Activated T-cell treated with anti-CD3 and anti-CD28 coated beads, Interleukin-2, amount 50 U/mL, for 72 hours (primary cell): ENCODE measurements at places on chromosomes 6 and 20. TPM values are rescaled to one million over a fixed set of nuclear protein-coding genes. Genes with fewer than 3 reads are reported as not detected.

DNA sequence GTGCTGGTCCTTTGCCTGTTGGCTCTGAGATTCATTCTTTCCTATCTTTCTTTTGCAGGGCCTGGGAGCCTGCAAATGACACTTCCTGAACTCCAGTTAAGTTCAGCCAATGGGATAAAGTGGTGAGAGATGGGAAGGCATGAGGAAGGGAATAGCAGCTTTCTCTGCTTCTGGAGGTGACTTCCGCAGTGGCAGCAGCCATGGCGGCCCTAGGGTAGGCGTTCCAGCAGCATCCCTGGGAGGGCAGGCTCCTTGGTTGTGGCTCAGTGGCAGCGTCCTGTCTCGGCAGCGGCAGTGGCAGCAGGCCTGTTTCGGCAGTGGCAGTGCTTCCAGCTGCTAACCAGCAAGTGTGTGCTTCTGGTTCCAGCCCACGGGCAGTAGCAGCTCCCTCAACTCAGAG lies 7.3 kb upstream of the MDFI start:
- DNase-seq, result no peak
- no peak overlapping the region for H3K4me3 ChIP-seq
- peaks cover 25% of the 10 kb centered on the region for H3K27me3 ChIP-seq
- peaks cover 4% of the 10 kb centered on the region for H3K4me1 ChIP-seq

DNAAF9 gene
- 3.7 TPM for total RNA-seq

DNA sequence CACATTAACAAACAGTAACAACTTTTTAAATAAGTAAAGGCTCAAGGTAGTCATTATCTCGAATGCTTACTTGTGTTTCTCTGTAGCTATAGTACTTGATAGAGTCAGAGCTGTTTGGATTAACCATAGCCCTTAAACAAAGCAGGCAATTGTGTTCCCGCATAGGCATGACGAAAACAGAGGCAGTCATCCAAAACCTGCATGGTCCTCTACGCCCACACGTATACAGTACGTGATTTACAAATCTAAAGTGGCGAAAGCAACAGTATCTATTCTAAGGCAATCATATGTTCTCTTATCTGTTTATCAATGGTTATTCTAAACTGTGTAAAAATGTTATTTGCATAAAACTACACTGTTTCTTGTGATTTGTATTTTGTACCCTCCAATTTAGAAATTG lies 31.8 kb downstream of the HFE start:
- peaks cover 1% of the 10 kb centered on the region for H3K36me3 ChIP-seq
- H3K27me3 ChIP-seq, result no peaks in the 10 kb centered on the region
- no peak overlapping the region for H3K4me3 ChIP-seq
- peaks cover 38% of the 10 kb centered on the region for H3K4me1 ChIP-seq
- H3K27ac ChIP-seq, result no peak overlapping the region
- no peak for DNase-seq

CDKAL1 gene
- total RNA-seq, result 25.9 TPM

- no peak for DNase-seq
- peaks cover 8% of the 10 kb centered on the region for H3K4me1 ChIP-seq
- peaks cover 15% of the 10 kb centered on the region for H3K27me3 ChIP-seq
Measured at GRCh38 chr6:33029328-33030184, 20.2 kb upstream of the HLA-DOA start.

GRCh38 chr20:58787211-58788005 lies 63.3 kb downstream of the GNAS-AS1 start:
- no peaks in the 10 kb centered on the region for H3K4me1 ChIP-seq
- no peak overlapping the region for H3K27ac ChIP-seq
- no peak overlapping the region for H3K4me3 ChIP-seq
- no peaks in the 10 kb centered on the region for H3K36me3 ChIP-seq
- DNase-seq, result no peak

- no peak overlapping the region for H3K27ac ChIP-seq
- H3K4me3 ChIP-seq, result peak overlapping the region; percentile 76
- peaks cover 56% of the 10 kb centered on the region for H3K4me1 ChIP-seq
- no peak for DNase-seq
- H3K27me3 ChIP-seq, result peaks cover 16% of the 10 kb centered on the region
Measured at GRCh38 chr6:90297115-90297866, 648 bp upstream of the BACH2 start.

DNA sequence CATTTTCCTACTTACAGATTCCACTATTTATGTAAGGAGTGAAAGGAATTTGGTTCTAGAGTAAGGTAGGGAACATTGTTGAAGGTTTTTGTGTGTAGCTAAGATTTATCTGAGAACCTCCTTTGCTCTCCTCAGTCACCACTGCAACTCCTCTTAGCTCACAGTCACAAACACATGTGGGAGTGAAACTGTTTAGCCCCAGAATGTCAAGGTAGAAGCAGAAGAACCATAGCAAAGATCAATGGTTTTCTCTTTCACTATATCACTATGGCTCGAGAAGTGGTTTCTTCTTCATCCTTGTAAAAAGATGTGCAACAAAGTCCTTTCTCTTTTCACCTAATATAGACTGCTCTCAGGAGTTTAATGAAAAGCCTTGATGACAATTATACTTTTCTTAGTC lies 6.5 kb upstream of the DEFB112 start:
- no peak for DNase-seq

SLC22A16 gene
- total RNA-seq, result not detected

C4A gene
- total RNA-seq, result 7.6 TPM

DNA sequence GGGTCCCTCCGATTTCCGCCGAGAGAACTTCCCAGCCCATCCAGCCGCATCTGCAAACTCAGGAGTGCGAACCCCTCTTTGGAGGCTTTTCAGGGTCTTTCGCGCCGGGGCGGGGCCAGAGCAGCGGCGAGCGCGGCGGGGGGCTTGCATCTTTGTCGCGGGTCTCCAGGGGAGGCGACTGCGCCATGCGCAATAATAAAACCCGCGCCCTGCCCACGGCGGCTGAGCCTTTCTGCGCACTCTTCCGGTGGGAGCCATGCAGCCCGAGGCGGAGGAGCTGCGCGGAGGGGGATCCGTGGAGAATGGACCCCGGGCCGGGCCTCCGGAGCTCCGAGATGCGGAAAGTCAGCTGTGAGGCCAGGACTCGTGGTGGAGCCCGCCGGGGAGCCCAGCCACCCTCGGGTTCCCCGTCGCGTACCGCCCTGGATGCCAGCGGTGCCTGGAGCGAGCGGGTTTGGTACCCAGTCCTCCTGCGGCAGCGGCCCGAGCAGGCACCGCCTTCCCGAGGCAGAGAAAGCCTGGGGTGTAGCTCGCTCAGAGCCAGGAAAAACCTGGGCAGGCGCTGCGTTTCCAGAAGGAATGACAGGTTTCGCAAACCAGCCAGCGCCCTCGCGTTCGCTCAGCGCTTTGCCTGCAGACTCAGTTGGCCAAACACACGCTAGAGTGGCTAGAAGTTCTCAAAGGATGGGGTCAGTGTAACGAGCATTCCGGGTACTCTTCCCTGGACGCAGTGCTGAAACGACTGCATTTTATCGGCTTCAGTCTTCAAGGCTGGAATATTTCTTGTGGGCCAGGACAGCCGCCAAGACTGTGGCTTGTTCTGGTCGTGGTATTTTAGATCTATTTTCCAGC lies 1.2 kb downstream of the AKAP12 start:
- peaks cover 7% of the 10 kb centered on the region for H3K4me1 ChIP-seq
- peaks cover 77% of the 10 kb centered on the region for H3K27me3 ChIP-seq
- H3K27ac ChIP-seq, result no peak overlapping the region
- H3K4me3 ChIP-seq, result peak overlapping the region; percentile 78
- no peaks in the 10 kb centered on the region for H3K36me3 ChIP-seq
- DNase-seq, result peak; percentile 30

DNA sequence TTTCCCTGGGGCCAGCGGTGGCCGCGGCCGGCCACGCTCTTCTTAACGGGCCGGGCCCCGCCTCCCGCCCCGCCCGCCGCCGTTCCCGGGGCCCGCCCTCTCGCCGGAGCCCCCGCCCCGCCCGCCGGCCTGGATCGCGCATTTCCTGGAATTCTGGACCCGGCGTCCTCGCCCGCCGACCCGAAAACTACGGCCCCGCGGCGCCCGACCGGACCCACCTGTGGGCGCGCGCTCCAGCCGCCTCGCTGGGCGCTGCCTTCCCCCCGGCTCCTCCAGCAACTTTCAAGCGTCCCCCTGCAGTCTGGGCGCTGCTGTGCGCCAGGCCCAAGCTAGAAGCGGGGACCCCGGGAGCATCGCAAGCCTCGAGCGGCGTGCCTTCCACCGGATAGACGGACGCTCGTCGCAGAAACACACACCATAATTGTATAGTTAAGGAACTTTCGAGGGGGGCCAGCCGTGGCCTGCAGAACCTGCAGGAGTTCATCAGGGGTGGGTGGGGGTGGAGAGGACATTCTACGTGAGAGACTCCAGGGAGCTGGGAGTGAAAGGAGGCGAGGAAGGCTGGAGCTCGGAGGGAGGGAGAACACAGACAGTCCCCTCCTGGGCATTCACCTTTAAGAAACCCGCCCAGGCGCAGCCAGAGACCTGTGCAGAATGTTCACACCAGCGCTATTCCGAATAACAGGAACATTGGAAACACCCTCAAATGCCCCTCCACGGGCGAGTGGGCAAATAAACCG lies at the start of gene ADA:
Gene ADA, minus strand, starts transcription at position 16 of the 740 bp plus-strand sequence. CDS start 92 bp downstream, outside the sequence.
- peak; percentile 57 for DNase-seq
- H3K4me3 ChIP-seq, result peak within 1 kb of the TSS; percentile 90
- H3K27me3 ChIP-seq, result no peaks in the 10 kb centered on the region
- H3K4me1 ChIP-seq, result peaks cover 52% of the 10 kb centered on the region
- peaks cover 3% of the 10 kb centered on the region for H3K36me3 ChIP-seq

DNA sequence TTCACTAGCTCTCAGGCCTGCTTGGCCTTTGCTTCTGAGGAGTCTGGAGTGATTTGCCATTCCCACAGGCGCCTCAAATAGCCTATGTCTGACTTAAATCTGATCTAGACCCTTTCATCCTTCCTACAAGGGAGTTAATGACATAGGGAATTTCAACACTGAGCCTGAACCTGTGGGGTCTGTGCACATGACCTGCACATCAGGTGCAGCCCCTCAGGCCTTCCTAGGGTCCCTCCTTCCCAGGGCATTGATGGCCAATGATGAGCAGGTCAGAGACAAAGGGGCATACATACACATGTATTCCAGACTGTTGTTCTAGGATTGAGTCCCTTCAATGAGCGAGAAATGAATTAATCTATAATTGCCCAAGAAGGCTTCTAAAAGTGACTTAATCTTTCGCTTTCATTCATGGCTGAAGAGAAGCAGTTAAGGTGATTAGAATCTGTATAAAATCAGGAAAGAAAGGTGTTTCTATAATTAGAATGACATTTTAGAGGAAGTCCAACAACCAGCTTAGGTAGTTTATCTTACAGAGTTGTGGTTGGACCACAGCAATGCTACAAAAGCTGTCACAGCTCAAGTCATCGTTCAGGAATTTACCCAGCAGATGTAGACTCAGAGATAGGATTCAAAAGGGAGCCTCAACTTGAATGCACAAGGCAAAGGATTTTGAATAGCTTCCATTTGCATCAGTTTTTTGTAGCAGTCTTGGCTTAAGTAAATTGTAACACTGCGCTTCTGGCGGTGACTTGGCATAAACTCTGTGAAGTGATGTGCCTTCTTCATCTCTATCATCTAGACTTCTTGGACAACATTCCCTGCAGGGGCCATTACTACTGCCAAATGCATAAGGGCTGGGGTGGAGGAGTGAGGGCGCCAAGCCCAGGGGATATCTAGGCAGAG lies 27.0 kb upstream of the TBC1D7 start:
- H3K4me1 ChIP-seq, result peaks cover 60% of the 10 kb centered on the region
- H3K36me3 ChIP-seq, result no peaks in the 10 kb centered on the region
- no peaks in the 10 kb centered on the region for H3K27me3 ChIP-seq
- DNase-seq, result peak; percentile 44

- H3K27me3 ChIP-seq, result no peaks in the 10 kb centered on the region
- H3K27ac ChIP-seq, result peak overlapping the region; percentile 98
- DNase-seq, result peak; percentile 18
- H3K36me3 ChIP-seq, result no peaks in the 10 kb centered on the region
Measured at GRCh38 chr20:62066983-62067433, 1.3 kb upstream of the TAF4 start.

MBOAT1 gene
- total RNA-seq, result 11.2 TPM

DNA sequence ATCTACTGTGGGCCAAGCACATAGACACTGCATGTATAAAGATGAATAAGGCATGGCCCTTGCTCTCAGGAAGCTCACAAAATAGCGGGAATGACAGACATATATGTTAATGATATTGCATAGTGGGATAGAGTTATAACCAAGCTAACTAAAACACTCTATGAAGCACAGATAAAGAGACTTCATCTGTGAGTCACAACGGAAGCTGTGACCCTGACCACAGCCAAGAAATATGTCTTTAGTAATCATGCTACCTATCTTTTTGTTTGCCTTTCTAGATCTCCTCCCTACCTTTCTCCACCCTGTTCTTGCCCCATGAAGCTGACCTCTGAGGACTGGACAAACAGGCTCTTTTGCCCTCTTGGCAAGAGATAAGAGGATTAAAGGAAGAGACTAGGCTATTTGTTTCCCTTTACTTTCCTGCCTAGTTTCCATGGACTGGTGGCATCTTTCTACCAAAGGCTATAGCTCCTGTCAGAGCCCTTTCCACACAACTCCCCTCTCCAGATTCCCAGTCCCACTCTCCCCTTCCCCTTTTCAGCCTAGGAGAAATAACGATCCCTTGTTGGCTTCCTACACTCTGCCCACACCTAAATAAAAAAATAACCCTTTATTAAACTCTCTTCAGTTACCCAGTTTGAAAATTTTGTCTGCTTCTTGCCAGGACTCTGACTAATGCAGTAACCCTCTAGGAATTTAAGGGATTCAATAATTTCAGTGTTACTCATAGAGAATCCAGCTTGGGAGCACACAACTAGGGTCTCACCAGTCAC lies 504.9 kb upstream of the MARCKS start:
- H3K27ac ChIP-seq, result no peak overlapping the region
- no peak for DNase-seq
- no peaks in the 10 kb centered on the region for H3K36me3 ChIP-seq
- H3K4me3 ChIP-seq, result no peak overlapping the region
- no peaks in the 10 kb centered on the region for H3K4me1 ChIP-seq
- peaks cover 7% of the 10 kb centered on the region for H3K27me3 ChIP-seq

C6orf52 gene
- 2.7 TPM for total RNA-seq

FERMT1 gene
- 0.34 TPM for total RNA-seq

DNA sequence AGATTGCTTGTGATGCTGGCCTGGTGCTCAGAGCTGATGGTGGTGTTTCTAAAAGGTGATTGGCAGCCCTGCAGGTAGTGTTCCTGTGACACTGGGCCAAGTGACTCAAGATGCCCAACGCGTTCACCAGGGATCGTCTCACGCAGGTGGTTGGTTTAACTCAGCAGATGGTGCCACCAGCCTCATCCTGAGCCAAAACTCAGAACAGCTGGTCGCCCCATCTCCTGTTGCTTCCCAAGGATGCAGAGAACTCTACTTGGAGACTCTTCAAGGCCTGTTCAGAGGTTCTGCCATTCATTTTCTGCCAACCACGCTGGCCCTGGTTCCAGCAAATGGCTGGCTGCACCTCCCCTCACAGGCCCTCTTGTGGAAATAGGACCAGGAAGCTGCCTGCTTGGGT lies 394.4 kb downstream of the CDH26 start:
- H3K4me3 ChIP-seq, result no peak overlapping the region
- DNase-seq, result no peak
- H3K27me3 ChIP-seq, result no peaks in the 10 kb centered on the region
- no peaks in the 10 kb centered on the region for H3K36me3 ChIP-seq
- H3K4me1 ChIP-seq, result no peaks in the 10 kb centered on the region
- no peak overlapping the region for H3K27ac ChIP-seq

- H3K36me3 ChIP-seq, result peaks cover 2% of the 10 kb centered on the region
- H3K27me3 ChIP-seq, result no peaks in the 10 kb centered on the region
- peaks cover 80% of the 10 kb centered on the region for H3K4me1 ChIP-seq
- H3K27ac ChIP-seq, result peak overlapping the region; percentile 9
- DNase-seq, result peak; percentile 45
- peak overlapping the region; percentile 86 for H3K4me3 ChIP-seq
Measured at GRCh38 chr20:35306931-35307517, 14.8 kb upstream of the FAM83C start.

GRCh38 chr6:155778336-155778735 lies 322.7 kb upstream of the NOX3 start:
- H3K4me1 ChIP-seq, result no peaks in the 10 kb centered on the region
- DNase-seq, result no peak

OPRM1 gene
- not detected for total RNA-seq
